Esophagus mucosa (tissue), 1 donor: ENCODE measurements at places on chromosomes 12 and 14. TPM values are rescaled to one million over a fixed set of nuclear protein-coding genes. Genes with fewer than 3 reads are reported as not detected.
A peak's percentile ranks its signal among the peaks of the same experiment; 100 is the strongest.

DNA sequence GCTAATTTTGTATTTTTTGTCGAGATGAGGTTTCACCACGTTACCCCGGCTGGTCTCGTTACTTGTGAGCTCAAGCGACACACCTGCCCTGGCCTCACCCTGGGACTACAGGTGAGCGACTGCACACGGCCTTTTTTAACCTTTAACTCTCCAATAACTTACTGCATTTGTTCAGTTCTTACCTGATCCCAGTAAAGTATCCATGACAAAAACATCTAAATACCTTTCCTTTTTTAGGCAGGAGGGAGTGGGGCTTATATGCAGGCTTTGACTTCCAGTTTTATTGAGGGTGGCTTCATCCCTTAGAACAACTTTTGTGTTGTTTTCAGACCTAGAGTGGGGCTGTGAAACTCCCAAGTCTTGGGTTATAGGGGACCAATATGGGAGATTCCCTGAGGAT, 68.3 kb downstream of the DENND5B start:
- no peak for ATAC-seq

GRCh38 chr12:117521346-117521745, 159.9 kb upstream of the NOS1 start:
- no peak for ATAC-seq

GRCh38 chr12:50951112-50951511, 1.2 kb upstream of the HIGD1C start:
- no peak for ATAC-seq

- ATAC-seq, result no peak
Measured at GRCh38 chr14:61109288-61109687, 128.2 kb downstream of the SLC38A6 start.

DNA sequence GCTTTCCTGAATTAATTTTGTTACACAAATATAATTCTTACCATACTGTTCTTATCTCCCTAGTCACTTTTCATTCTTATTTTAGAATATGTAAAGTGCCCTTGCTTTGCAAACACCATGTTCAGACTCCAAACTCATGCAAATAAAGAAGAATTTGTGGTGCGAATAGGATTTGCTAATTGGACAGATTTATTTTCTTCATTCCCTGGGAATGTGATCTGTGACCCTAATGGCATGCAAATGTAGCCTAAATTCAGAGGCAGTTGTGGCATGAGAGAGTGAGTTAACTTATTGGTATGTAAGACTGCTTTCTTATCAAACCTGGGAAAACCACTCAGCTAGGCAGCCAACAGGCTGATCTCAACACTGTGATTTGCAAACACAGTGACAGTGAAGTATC, 10.0 kb downstream of the CAPZA3 start:
- ATAC-seq, result no peak

RNASE2 gene
- total RNA-seq, result not detected

GRCh38 chr14:78292003-78292402, 121.8 kb downstream of the NRXN3 start:
- no peak for ATAC-seq

DNA sequence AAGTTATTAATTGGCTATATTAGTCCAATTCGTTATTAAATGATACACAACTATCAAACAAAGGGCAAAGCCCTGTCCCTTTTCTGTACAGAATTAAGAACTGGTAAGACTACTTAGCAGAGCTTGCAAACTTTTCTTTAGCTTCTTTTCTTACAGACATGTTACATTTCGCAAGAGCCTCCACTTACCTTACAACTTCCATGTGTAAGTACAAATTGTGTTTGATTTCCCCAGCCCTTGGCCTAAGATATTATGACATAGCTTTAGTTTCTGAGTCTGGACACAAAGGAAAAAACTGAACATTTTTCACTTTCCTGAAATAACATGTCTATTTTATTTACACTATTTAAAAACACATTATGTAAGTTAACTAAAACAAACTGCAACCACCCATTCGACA, 1.7 kb downstream of the ATF7 start:
- no peak for ATAC-seq

- ATAC-seq, result no peak
Measured at GRCh38 chr12:66048835-66049537, 81.6 kb downstream of the LLPH start.

DNA sequence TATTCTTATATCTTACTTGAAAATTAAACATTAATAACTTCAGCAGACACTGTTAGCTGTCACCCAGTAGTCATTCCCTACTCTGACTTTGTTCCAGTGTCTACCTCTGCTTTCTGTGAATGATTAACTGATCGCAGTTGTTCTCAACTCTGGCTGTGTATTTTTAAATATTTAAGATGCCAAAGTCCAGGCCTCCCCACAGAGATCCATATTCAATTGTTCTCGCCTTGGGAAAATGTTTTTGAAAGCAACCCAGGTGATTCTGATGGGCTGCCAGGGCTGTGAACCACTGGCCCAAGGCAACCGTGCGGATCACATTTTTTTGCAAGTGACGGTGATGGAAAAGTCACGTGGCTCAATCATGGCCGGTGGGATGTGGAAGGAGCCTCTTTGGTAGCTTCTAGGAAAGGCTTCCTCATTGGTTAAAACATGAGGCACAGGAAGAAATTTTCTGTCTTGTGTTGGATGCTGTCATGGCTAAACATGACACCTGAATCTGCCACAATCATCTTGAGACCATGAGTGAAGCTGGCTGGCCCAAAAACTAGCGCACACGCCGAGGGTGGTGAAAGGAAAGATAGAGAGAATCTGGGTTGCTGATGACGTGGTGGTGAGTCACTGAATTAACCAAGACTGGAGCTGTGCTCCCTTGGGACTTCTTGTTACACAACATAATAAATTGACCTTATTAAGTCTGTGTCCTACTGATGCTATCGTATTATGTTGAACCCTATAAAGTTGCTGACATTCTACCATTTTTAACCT, 37.2 kb downstream of the RDH12 start:
- ATAC-seq, result peak; percentile 93

DNA sequence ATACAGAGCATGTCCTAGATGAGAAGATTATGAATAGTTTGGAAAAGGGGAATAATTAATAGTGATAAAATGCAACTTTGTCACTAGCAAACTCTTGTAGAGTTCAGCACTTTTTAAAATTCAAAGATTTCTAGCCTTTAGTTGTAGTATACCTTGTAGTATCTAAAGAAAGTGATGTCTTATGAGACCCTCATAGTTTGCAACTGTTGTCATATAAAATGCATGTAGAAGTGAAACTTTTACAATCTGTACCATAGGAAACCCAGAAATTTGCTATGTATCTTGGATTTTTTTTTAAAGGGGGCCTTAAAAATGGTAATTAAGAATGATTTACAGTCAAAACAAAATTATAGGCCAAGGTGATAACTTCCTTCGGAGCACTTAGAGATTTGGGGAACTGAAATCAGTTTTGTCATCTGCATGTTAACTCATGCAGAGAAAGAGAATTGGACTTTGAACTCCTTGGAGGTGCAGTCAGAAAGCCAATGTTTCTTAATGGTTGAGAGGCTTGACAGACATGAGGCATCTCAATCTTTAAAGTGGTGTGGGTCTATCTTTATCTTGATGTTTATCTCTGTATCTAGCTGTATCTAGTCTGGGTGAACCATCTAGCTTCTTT, 1.3 kb downstream of the LRRK2 start:
- ATAC-seq, result no peak

EPYC gene
- not detected for total RNA-seq

ANGEL1 gene
- total RNA-seq, result 9.3 TPM

GRCh38 chr14:94773061-94773648, 3.2 kb upstream of the GSC start:
- ATAC-seq, result no peak

DNA sequence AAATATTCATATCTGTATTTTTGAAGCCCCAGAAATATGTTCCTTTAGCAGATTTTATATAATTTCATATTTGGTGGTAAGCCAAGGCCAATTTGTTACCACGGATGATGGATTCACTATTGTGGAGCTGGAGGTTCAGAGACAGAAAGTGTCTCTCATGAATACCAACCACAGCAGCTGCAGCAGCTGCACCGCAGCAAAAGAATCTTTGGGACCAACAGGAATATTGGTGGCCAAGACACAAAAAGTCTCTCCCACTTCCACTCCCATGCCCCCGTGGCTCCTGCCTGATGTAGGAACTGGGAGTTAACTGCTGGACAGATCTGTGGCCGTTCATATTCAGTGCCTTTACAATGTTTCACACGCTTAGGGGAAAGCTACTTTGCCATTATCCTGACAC, 155.3 kb downstream of the ADAMTS20 start:
- ATAC-seq, result no peak

DNA sequence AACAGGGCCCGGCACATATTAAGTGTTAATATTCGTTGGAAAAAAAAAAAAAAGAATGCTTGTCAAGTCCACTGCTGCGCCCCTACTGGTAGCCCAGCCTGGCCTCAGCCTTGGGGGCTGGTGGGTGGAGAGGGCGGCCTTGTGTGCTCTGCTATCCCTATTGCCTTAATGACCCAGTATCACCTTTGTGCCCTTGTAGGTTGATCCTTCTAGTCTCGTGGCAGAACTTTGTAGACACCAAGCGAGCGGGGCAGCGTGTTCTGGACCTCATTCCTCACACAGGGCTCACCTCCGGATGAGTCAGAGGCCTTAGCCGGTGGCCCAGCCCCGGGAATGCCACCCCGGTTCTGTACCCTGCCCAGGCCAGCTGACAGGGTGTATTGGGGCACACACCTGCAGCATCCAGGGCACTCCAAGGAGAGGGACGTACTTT, 1.8 kb upstream of the RCOR1 start:
- peak; percentile 48 for ATAC-seq

FGF23 gene
- not detected for total RNA-seq

- ATAC-seq, result peak; percentile 96
Measured at GRCh38 chr14:98501335-98501734, 770.7 kb downstream of the BCL11B start.

- ATAC-seq, result no peak
Measured at GRCh38 chr12:41552588-41552987, 364.5 kb downstream of the PDZRN4 start.

CSRP2 gene
- total RNA-seq, result 66.6 TPM

DNA sequence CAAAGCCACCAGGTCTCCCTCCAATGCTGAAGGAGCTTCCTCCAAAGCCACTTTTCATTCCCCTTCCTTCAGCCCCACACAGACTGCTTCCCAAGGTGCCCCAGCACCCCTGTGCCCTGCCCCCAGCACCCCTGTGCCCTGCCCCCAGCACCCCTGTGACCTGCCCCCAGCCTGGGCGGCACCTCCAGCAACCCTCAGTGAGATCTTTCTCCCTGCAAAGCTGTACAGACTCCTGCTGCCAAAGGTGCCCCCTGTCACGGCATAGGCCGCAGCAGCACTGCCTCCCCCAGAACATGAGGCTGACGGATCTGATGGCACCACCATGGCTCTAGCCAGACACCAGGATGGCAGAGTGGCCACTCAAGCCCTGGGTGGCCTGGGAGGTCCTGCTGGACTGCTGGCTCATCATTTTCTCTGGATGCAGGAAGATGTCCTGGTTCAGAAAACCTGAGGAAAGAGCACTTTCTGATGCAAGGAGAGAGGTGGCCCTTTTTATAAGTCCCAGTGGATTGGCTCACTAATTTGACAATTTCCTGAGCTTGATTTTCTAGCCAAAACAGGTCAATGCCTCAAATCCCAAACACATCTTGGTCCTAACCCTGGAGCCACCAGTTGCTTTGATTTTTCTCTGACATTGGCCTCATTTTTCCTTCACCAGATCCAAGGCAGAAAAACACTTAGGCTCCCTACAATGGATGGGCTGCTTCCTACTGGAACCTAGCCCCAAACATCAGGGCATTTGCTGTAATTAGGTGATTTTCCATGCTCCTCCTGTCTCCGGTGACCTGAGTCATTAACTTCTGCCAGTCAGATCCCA, 32.7 kb upstream of the KRT77 start:
- ATAC-seq, result no peak

DNA sequence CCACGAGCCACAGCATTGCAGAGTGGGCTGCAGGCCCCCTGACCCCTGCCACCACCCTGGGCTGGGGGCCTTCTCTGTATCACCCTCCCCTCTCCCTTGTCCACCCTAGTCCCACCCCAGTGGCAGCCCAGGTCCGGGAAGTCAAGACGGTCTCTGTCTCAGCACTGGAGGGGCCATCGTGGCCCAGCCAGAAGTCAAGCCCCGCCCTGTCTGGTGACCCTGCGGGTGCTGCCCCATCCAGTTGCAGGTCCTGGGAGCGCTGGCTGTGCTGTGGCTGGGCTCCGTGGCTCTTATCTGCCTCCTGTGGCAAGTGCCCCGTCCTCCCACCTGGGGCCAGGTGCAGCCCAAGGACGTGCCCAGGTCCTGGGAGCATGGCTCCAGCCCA, 2.7 kb downstream of the PLD4 start:
- ATAC-seq, result no peak

DNA sequence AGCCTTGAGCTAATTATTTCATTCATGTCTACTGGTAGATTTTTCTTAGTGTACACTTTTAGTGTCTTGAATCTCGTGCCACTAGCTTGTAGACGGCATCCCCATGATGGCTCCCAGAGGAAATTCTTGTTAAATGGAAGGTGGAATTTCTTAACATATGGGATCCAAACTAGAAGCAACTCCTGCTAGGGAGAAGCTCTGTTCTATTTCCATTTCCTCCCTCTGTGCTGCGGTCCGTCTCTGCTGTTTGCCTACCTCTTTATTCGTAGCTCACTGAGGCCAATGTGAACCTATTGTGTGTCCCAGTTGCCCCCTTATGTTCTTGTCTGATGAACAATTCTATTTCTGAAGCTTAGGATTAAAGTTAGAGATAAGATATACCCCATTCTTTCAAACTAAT, 588 bp downstream of the PIK3C2G start:
- peak; percentile 52 for ATAC-seq

DNA sequence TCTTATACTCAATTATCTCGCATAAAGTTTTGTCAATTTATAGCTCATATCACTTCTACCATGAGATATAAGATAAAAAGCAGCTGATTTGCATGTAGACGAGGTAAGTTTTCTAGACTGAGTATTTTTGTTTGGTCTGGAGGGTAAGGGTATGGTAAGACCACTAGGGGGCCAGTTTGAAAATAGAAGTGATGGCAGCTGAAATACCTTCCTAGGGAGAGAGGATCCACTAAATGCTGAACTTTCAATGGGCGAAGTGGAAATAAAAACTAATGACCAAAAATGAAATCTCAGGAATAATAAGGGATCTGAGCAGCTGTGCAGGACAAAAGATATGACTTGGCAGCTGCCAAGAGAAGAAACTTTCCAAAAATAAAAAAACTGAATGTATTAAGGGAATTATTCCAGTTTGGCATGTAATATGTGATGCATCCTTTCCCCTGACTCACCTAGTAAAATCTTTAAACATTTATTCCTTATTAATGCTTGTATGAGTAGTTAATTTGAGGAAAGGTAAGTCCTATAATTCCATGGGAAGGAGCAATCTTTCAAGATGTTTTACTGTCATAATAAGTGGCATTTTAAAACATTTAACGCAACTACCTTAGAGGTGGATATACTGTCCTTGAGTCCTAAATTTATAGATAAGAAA, 754.5 kb downstream of the C12orf50 start:
- ATAC-seq, result no peak

- ATAC-seq, result no peak
Measured at GRCh38 chr12:25130741-25131188, 64.2 kb downstream of the DNAI7 start.

HOXC9 gene
- 1.2 TPM for total RNA-seq

GRCh38 chr12:75577812-75578211, 66.4 kb upstream of the KRR1 start:
- ATAC-seq, result no peak

- no peak for ATAC-seq
Measured at GRCh38 chr14:91036741-91037469, 23.5 kb downstream of the RPS6KA5 start.

C14orf132 gene
- total RNA-seq, result 3.7 TPM
